Posterior cingulate gyrus (tissue), 11 donors: ENCODE measurements at places on chromosomes 12 and 14.

DNA sequence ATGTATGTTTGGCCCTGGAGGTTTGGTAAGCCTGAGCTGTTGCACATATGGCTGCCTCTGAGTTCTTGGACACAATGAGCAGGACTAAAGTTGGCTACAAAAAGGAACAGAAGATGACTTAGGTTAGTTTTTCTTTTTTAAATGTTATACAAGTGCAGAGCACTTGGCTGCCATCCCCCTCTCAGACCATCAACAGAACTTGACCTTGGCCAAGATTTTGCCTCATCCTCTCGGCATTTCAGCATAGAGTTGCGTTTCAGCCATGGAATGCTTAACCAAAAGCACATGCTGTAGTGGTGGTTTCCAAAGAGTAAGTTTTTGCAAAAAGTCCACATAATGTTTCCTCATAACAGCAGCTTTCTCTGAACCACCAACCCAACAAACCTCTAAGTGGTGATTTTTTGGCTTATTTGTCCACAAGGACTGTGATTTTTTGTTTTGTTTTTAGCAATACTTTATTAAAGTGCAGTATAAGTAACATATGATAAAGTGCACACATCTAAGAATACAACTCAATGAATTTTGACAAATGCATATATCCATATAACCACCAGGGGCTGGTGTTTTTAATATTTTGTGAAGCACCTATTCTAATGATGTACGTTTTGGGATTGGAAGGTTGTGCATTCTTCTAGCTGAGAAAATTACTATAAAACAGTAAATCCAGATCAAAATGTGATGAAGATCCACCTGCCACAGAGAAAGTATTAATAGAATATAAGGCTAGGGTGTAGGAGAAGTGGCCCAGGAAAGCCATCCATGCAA is 12.1 kb upstream of the GALNT16 start:
- DNase-seq = no peak

DNA sequence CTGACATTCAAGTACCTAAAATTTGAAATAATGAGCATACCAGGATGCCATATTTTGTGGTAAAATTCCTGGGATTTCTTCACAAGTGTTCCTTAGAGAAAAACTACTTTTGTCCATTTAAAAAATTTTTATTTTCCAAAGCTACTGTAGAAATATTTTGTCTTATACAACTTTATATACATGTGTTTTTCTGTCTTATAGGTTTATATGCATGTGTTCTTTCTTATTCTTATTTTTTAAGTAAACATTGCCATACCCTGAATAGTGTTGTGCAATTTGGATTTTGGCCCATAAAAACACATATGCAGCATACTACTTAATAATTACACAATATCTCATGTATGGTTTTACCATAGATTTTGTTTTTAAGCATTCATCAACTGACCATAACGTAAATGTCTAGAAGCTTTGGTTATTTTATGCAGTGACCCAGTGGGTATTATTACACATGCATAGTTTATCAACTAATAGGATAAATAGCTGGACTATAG is 1107.4 kb upstream of the SEL1L start:
- DNase-seq = no peak

GRCh38 chr14:92866901-92867865 is 55.8 kb upstream of the CHGA start:
- no peak for DNase-seq

DNA sequence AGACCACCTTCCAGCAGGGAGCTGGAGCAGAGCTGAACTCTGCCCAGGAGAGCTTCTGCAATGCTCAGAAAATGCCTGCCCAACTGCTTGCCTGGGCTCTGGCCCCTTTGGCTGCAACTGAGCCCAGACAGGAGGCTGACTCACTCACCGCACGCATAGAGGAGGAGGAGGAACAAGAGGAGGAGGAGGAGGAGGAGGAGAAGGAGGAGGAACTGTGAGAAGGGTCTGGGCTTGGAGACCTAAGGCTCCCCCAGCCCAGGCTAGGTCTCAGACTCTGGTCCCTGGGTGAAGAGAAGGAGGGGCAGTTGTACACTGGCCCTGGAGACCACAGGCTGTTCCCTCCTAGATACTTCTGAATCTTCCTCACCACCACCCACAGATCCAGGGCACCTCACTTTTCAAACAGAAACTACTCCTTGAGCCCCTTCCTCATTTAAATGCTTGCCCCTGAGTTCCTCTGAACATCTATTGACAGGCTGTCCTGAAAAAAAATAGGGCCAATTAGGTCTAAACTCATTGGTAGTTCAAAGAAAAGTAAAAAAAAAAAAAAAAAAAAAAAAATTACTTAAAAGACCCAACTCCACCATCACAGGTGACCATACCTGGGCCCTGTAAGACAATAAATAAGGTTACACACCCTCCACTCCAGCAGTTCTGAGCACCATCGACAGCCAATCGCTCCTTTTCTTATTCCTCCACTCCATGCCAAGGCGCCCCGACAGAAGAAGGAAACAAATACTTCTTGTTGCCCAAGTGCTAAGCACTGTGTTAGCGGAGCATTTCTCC is 674 bp downstream of the VDR start:
- no peak for DNase-seq

- peak; percentile 25 for DNase-seq
Observed at GRCh38 chr12:39990122-39991101, 115.5 kb downstream of the SLC2A13 start.

GRCh38 chr14:59303216-59303615 is 114.7 kb downstream of the DAAM1 start:
- no peak for DNase-seq

- DNase-seq = no peak
Observed at GRCh38 chr12:58647495-58647894, 272.8 kb downstream of the LRIG3 start.

DNA sequence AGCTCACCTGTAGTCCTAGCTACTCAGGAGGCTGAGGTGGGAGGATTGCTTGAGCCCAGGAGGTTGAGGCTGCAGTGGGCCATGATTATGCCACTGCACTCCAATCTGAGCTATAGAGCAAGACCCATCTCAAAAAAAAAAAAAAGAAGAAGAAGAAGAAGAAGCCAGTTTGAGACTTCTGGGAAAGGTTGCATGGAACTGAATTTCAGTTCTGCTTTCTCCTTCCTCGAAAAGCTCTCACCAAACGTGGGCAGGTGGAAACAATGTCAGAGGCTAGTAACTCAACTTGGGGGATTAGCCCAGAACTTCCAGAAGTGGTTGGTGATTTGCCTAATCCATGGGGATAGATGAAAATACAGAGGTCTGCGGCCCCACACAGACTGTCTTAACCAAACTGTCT is 18.7 kb downstream of the FLVCR2 start:
- DNase-seq = no peak
